MG63 (cell line): ENCODE measurements at places on chromosomes 3 and 15. TPM values are rescaled to one million over a fixed set of nuclear protein-coding genes. Genes with fewer than 3 reads are reported as not detected.

SPATA16 gene
- total RNA-seq = not detected in 2 replicates

SERINC4 gene
- total RNA-seq = not detected in 2 replicates

ZPLD1 gene
- not detected in 2 replicates for total RNA-seq

DNA sequence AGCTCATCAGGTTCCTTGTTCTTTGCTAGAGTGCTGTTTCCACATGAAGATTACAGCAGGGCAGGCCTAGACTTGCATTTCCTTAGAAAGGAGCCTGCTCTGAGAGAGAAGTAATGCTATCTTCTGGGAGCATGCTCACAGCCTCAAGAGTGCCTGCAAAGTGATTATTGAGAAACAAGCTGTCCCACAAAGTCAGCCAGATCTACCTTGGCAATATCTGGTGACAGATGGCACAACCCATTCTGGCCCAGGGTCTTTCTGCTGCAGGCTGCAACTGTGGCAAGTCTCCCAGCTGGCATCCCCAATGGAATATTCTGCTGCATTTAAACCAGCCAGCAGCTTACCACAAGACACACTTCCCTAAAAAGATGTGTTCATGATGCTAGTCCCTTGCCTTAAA, 29.3 kb downstream of the MTMR10 start:
- no peak for DNase-seq

GRCh38 chr15:72948662-72949061, 103.6 kb upstream of the NEO1 start:
- DNase-seq = no peak

DNA sequence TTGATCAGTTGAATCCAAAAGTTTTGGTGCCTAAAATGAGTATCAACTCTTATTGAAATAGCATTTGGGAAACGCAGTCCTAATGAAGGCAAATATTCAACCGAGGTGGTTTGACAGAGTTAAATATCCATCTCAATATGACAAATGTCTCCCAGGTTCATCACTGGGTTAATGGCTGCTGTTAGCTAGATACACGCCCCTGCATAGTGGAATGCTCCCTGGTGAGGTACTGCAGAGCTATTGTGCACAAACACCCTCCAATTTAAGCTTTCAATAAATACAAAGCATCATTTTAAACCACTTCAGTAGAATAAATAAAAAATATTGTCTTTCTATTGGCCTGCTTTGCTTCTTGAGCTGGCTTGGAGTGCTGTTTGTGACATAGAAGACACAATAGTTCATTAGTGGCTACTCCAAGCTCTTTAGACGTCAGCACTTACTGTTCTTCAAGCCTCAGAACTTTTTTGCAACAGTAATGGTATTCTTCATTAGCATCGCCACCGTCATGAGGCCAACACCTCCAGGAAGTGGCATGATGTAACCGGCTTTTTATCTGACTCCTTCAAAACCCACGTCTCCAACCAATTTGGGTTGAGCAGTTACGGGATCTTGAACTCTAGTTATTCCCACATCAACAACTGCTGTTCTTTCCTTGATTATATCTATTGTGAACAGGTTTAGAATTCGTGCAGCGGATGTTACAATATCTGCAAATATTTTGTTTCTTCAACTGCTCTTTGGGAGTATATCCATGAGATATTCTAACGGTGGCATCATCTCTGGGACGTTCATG, 1159.6 kb upstream of the EPHA6 start:
- DNase-seq = no peak

DNA sequence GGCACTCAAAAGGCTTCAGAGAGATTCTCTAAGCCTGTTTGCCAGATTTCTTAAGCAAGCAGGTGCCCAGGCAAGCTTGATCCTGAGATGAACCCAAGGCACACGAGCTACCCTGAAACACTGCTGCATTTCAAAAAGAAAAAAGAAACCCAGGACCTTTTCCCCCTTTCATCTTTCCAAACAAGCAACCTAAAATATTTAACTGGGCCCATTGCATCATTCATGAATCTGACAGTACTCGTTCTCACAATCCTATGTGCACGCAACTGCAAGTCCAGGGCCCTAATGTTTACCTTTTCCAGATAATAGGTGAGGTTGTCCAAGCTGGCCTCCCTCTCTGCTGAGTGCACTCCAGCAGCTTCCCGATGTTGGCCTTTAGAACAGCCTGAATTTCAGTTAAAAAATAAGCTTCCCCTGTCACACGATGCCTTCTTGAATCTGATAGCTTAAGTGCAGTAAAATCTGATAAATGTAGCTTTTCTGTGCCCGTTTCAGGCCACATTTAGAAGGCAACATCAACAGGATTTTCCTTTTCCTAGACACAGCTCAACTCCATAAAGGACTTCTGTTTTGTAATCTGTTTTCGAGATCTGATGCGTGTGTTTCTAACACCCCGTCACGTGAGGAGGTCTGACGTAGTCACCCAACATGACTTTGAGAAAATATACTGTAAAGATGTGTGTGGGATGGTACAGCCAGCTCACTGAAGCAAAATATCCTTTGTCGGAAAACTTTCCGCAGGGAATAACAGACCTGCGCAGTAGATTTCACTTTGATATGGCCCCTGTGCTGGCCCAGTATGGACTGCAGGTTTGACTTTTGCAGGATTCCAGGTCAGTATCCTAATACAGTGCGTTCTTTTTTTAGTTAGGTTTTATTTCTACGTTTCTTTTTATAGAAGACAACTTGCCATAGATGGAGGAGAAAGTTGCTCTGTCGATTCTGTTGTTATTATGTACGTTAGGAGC, 55.1 kb upstream of the RASA2 start:
- no peak for DNase-seq
